ENCODE measurements at places on chromosomes 16 and 17.

- DNase-seq = no peak
Measured at GRCh38 chr16:79007614-79008013, 592.9 kb downstream of the MAF start.

GRCh38 chr17:20234276-20234675, 225.1 kb downstream of the SPECC1 start:
- DNase-seq = no peak

DNA sequence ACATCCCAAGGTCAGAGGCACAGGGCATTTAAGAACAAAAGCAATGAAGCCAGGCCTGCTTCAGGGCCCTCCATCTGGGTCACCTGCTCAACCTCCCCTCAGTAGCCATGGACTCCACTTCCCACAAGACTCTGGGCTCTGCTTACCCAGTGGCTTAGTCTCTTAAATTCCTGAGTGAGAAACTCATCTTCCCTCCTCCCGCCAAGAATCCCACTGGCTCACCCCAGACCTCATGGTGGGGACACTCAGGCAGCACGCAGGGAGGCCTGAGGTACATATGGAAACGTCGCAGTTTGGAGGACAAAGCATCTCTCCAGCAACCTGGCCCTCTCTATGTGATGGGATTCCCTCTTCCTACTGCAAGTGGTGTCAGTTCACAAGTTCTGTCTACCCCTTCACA, 326.7 kb upstream of the CDH5 start:
- DNase-seq = no peak

GRCh38 chr17:43341715-43342588, 56.8 kb upstream of the ARL4D start:
- peak; percentile 28 for DNase-seq

GRCh38 chr16:27238016-27238587, 30.5 kb downstream of the NSMCE1 start:
- DNase-seq = no peak

- DNase-seq = no peak
Measured at GRCh38 chr17:14211801-14212200, 24.9 kb downstream of the CDRT15 start.

All from kidney glomerular epithelial cell (primary cell).